IMR-90 (cell line): ENCODE measurements at places on chromosomes 16 and 17. TPM values are rescaled to one million over a fixed set of nuclear protein-coding genes. Genes with fewer than 3 reads are reported as not detected.

DNA sequence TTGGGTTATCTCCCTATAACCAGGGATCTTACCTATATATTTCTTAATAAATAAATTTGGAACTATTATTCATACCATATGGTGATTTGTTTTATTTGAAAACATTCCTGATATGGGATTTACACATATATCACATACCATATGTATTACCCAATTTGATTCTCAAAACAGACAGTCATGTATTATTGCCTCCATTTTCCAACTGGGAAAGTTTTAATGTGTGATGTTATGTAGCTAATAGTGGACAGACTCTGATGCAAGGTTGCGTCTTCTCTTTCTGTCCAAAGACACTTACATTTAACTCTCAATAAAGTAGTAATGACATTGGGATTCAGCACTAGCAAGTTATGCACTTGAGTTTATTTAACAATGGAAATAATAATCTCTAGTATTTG, 1.1 kb downstream of the KRTAP9-9 start:
- no peak for DNase-seq

SLFN14 gene
- not detected in 2 replicates for polyA plus RNA-seq

DNA sequence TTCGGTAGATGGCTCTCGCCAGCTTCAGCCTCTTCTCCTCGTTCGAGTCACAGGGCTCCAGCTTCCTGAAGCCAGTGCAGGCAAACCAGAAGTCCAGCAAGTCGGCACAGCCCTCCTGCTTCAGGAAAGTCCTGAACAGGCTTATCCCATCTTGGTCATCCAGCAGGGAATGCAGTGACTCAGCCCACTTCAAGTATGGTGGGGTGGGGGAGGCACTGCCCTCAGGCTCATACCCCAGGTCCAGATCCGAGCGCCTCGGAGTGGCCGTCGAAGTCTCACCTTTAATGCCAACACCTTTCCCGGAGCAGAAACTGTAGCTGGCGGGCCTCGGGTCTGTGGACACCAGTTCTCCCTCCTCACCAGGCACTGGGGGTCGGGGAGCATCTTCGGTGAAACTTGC, 5.9 kb downstream of the AXIN1 start:
- DNase-seq: peak; percentile 68

GRCh38 chr16:50354629-50355456, 13.9 kb downstream of the BRD7 start:
- DNase-seq: no peak

GRCh38 chr17:50129728-50130558, at the start of gene SAMD14:
Gene SAMD14, minus strand, starts transcription at chr17:50130160. Its CDS starts 5,201 bp downstream, at chr17:50124959.
- peak; percentile 57 for DNase-seq

DNA sequence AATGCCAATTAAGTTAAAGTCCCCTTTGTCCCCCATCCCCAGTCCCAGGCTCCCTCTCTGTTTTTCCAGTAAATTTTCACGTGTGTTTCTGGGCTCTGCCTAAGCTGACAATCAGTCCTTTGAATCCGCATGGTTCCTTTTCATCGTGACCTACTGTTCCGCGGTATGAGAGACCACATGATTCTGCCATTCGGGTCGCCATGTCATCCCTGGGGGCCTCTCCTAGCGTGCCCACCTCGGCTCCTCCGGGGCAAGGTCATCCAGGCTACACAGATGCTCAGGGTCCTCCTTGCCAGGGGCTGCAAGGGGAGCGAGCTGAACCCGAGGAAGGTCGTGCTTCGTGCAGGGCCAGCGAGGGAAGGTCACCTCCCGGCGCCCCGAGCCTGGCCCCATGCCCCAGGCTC, 157.6 kb downstream of the RAB11FIP4 start:
- DNase-seq: no peak

- peak; percentile 99 for DNase-seq
These were observed 280.6 kb upstream of the SALL1 start for GRCh38 chr16:51431517-51432241.

DNA sequence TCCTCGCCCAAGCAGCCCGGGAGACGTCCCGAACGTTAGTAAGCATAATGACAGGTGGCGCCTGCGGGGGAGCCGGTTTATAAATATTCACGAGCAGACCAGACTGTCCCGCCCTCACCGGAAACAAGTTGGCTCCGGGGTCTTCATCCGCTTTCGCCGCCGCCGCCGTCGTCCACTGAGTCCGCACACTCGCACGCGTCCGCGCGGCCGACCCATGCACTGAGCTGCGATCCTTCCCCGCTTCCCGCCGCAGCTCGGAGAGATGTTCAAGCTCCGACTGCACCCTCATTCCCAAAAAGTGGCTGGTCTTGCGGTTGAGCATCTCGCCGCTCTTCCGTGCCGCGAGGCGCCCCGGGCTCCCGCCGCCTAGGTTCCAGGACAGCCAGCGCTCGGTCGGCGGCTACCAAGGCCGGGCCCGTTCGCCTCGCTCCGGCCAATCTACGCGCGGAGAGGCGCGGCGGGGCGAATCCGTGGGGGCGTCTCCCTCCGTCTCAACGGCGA, 385 bp downstream of the CFAP119 start:
- DNase-seq: peak; percentile 20

DNA sequence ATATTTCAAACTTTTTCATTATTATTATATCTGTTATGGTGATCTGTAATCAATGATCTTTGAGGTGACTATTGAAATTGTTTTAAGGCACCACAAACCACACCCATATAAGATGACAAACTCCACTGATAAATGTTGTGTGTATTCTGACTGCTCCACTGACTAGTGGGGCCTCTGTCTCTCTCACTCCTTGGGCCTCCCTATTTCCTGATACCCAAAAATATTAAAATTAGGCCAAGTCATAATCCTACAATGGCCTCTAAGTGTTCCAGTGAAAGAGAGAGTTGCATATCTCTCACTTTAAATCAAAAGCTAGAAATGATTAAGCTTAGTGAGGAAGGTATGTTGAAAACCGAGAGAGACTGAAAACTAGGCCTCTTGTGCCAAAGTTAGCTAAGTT, 23.4 kb downstream of the CYLD start:
- DNase-seq: no peak

DNA sequence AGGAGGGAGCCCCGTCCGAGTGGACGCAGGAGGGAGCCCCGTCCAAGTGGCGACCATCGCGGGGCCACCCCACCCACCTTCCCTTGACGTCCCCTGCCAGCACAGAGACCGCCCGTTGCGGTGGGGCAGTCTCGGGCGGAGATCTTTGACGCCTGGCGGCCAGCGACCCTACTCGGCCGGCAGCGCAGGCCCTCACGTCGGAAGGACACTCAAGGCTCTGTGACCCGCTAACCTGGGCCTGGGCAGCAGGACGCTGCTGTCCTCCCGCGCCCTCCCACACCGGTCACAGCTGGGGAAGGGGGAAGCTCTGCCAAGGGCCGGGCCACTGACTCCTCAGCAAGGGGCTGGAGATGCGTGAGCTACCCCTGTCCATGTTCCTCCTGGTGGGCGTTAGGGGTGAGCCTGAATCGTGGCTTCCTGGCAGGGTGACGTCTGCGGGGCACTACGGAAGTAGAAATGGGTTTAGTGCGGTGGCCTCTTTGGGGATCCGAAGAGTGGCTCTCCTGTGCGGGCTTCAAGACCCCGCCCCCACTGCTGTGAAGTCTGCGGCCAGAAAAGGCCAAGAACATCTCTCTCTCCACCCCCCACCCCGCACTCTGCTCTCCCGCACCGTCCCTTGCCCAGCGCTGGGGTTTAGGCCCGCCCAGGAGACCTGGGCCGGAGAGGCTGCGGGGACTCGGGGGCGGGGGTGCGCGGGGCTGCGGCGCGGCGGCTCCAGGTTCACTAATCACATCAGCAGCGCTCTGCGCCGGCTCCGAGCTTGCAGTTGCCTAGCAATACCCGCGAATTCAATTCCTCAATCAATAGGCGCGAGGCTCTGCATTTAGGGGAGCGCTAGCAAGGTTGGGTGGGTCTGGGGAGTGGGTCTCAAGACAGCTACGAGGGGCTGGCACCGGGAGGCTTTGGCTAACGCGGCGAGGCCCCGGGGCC, 5.8 kb downstream of the CBX8 start:
- no peak for DNase-seq

DNA sequence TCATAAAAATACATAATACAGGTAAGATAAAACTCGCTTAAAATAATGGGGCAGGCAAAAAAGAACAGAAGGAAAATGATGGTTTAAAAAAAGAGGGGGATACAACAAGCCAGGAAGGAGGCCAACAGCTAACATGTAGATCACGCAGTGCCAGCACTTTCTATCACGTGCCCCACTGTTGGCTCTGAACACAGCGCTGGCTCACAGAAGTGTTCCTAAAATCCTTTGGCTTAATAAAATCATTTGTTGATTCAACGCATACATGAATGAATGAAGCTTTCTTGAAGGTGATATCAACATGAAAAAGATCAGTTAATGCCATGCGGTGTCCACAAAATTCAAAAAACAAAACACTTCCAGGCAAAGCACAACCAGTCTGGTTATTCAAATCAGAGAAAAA, 8.5 kb downstream of the ITGAE start:
- no peak for DNase-seq

DNA sequence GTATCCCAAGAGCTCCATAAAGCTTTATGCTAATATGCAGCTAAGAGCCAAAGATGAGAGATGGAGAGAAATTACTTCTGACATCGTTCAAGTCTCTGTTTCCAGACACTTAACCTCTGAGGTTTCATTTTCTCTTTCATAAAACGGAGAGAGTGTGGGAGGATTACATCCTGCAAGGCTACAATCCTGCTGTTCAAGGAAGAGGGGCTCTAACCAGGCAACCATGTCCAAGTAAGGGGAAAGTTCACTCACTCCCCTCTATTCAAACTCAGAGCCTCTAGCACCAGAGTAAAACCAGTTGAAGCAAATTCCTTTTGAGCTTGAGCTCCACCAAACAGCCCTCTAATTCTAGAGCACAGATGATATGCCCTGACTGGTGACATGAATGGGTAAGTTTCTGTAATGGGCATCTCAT, 397.4 kb downstream of the NPIPA8 start:
- DNase-seq: no peak

- DNase-seq: peak; percentile 93
These were observed 63.7 kb downstream of the SPAG9 start for GRCh38 chr17:51056813-51057510.

SYNRG gene
- 12.1 and 15.2 TPM in 2 replicates for polyA plus RNA-seq

DPEP3 gene
- not detected in 2 replicates for polyA plus RNA-seq

DNA sequence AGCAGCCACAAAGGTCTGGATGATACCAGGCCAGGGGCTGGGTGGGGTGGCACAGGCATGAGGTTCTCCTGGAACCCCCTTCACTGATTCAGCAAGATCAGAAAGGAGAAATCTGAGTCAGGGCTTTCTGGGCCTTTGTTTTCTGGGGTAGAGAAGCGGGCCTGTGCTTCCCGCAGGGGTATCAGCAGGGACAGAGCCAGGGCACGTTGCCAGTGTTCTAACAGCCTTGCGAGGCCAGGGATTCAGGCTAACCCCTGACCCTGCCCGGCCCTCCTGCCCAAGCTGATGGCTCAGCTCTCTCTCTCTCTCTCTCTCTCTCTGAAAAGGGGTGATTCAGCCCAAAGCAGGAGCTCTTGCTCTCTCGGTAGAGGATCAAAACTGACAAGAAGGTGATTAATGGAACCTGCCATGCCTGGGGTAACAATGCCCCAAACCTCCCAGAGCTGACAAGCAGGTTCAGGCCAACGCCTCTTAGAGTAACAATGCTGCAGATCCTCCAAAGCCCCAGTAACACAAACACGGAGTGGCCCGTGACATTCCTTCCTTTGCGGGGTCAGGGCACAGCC, 2.0 kb upstream of the KRT13 start:
- DNase-seq: no peak

CACNG5 gene
- polyA plus RNA-seq: not detected in 2 replicates

AANAT gene
- 0.19 and 0.21 TPM in 2 replicates for polyA plus RNA-seq

- no peak for DNase-seq
These were observed 240.8 kb downstream of the C16orf95 start for GRCh38 chr16:87076331-87076949.

DNA sequence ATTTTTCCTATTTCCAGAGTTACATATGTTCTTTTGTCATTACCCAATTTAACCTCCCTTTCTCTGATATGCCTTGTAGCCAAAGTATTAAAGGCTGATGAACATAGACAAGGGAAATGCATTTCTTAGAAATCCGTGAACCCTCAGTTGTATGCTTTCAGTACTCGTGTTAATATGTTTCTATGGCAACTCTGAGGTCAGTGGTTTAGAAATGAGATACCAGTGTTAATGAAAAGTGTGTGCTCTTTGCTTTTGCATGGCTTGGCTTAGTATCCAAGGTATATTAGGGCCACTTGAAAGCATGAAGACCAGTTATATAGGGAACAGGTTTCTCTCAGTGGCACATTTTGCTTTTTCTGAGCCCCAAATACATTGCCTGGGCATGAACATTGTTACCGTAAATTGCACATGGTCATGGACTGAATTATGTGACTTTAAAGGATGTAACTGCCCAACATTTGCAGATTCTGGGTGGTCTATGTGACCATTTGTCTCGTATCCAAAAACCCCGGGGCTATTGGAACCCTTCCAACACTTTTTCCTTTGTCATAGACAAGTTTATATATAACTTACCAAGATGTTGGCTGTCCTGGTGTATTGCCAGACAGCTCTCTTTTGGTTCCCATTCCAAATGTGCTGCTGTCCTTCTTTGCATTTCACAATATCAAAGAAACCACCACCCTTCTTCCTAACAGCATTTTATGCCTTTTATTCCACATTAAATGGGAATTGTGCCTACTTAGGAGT, 17.5 kb downstream of the ABHD15 start:
- peak; percentile 44 for DNase-seq

DNA sequence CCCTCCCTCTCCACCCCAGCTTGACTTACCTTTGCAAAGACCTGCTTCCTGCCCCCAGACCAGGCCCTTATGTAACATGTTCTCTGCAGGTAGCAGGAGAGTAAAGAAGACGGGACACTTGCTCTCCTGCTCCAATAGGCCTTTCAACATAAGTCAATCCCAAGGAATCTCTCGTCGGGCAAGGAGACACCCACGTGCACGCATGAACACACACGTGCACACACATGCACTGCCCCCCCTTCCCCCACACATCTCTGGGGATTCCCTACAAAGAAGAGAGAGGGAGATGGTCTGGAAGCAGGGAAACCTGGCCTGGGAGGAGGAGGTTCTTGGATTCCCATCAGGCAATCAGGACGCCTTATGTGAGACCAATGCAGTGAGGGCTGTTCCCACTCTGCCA, 41.4 kb downstream of the ABCC12 start:
- DNase-seq: no peak

LRRC46 gene
- polyA plus RNA-seq: 0.77 and 0.80 TPM in 2 replicates

- peak; percentile 93 for DNase-seq
These were observed 17.3 kb downstream of the BANP start for GRCh38 chr16:87968541-87968940.

GRCh38 chr17:28871056-28871579, 16.3 kb downstream of the ERAL1 start:
- DNase-seq: no peak

HES7 gene
- polyA plus RNA-seq: 0.43 and 0.56 TPM in 2 replicates

DNA sequence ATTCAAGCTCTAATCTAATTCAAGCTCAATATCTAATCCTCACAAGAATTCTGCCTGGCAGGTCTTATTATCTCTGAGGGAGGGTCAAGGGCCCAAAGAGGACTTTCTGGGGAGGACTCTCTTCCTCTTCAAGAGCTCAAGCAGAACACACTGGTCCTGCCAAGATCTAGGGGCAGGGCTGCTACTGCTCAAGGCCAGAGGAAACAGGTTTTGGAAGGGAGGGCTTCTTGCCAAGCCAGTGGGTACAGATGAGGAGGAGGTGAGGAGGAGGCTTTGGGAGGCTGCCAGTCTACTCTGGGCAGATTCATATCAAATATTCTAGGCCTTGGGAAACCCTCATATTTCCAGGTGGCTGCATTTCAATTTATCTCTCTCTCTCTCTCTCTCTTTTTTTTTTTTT, 51.8 kb upstream of the IL34 start:
- no peak for DNase-seq

CHD9NB gene
- polyA plus RNA-seq: 0.94 and 1.2 TPM in 2 replicates
